SK-N-DZ (cell line): ENCODE measurements at places on chromosomes 13 and 19.
A peak's percentile ranks its signal among the peaks of the same experiment; 100 is the strongest.

DNA sequence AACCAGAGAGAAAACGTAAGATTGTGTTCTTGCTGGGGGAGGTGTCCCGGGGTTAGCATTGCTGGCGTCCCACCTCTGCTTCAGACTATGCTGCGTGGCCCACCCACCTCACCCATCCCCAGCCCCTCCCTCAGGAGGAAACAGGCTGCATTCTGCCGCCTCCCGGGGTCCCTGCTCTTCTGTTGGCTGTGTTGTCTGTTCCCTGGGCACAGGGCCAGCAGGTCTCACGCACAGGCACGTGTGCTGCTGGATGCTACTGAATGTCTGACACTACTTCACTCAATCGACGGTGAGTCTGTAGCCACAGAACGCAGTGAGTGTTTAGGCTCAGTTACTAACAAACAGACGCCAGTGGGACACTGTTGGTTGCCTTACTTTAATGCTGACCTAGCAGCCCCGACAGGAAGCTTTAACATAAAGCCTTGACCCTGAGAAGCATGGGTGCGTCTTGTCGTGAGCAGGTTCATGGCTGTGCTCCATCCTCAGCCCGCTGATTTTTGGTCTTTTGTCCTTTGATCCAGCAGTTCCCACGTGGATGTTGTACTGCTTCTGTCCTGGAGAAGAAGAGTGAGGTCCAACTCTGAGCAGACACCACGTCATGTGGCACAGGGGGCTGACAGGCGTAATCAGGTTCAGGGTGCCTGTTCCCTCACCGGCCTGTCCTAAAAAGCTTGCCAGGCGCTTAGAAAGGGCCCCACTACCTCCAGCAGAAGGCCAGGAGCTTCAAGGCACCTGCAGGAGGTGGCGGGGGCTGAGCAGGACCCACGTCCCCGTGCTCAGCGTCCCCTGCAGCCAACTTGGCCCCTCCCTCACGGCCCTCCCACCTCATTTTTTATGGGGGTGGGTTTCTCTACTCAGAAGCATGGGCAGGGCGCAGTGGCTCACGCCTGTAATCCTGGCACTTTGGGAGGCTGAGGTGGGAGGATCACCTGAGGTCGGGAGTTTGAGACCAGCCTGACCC lies 26.0 kb downstream of the NAXD start:
- DNase-seq, result no peak

DNA sequence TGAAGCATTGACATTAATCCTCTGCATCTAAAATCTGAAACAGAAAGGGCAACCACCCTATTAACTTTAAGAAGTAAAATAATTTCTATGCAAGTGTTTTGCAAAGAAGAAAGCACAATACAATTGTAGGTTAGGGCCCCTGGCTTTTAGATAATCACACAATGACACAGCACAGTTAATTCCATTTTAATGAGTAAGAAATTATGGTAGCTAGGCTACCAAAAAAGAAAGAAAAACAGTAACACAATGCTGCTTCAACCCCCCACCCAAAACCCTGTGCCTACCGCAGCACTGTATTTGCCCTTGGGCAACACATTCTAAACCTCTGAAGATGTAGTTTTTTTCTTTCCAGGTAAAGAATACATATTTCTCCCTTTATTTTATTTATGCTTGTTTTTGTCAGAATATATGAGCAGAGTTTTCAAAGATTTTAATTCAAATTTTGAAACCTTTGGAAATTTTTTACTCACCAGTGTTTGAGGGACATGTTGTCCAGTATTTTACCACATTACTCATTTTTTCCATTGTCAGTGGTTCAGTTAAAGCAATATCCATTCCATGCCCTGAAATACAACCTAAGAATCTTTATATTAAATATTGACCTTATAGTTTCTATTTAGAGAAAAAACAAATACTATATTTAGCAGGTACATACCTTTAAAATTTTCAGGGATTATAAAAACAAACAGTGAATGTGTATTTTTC lies 21.1 kb downstream of the SOHLH2 start:
- no peak for DNase-seq

- no peak for DNase-seq
Observed at GRCh38 chr19:36149673-36150406, 2.4 kb downstream of the COX7A1 start.

DNA sequence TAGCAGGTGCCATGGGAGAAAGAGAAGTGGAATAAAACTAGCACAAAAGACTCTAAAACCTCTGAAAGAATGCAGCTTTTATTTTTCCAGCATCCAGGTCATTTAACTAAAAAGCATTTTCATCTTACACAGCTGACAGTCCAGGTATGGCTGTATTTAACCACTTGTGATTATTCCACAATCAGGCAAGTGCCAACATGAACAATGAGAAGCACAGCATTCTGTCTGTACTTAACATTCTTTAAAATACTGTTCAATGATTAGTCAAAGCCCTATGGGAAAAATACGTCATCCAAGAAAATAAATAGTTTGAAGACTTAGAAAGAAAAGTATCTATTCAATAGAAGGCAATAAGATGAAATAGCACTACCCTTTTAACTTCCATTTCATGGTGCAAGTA lies 246.9 kb downstream of the LIG4 start:
- no peak for DNase-seq

GRCh38 chr13:100245104-100245503 lies 156.2 kb downstream of the PCCA start:
- DNase-seq, result no peak

DNA sequence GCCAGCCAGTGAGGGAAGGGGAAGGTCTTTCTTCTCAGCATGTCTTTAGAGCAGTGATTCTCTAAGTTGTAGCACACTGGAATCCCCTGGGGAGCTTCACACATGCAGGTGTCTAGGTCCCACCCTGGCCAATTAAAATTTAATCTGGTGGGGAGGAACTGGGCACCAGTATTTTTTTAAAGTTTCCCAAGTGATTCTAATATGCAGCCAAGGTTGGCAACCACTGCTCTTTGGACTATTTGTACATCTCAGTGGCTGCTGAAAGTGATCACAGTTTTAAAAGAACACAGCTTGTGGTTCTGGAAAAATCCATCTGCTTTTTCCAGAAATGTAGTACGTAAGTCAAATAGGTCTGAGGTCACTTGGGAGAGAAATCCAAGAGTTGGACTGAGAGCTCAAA lies 10.7 kb upstream of the KATNAL1 start:
- no peak for DNase-seq

- DNase-seq, result peak; percentile 72
Observed at GRCh38 chr19:55503502-55504251, 15.4 kb downstream of the SSC5D start.

- no peak for DNase-seq
Observed at GRCh38 chr13:20165417-20166257, 4.8 kb upstream of the GJA3 start.

DNA sequence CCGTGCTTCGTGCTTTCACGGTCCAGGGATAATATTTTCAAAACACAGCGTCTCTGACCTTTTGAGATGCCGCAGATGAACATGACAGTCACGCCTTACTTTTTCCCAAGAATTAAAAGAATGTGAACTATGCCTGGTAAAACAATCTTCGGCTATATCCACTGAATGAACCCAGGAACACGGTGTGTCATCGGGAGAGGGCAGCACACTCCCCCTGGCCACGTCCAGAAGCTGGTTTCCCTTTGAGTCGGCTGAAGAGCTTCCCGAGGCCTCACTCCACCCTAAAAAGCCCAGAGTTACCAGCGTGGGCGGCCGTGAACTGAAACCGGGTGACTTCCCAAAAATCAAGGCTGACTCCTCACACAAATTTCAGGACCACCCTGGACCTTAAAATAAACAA lies 22.9 kb upstream of the SHISA2 start:
- DNase-seq, result no peak

GRCh38 chr19:18086590-18087138 lies at the start of gene IL12RB1:
IL12RB1 (minus strand) TSS chr19:18086934; CDS start chr19:18086823, 111 bp downstream.
- no peak for DNase-seq

GRCh38 chr19:48121909-48122371 lies 11.3 kb upstream of the PLA2G4C start:
- DNase-seq, result no peak

DNA sequence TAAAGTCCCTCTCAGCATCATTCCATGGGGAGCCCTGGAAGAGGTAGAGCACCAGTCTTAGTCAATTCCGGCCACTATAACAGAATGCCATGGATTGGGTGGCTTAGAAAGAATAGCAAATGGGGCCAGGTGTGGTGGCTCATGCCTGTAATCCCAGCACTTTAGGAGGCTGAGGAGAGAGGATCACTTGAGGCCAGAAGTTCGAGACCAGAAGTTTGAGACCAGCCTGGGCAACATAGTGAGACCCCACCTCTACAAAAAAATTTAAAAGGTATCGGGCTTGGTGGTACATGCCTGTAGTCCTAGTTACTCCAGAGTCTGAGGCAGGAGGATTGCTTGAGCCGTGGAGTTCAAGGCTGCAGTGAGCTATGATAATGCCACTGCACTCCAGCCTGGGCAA lies 25.0 kb upstream of the SIN3B start:
- no peak for DNase-seq

- no peak for DNase-seq
Observed at GRCh38 chr13:26046639-26047038, 5.2 kb downstream of the SHISA2 start.

DNA sequence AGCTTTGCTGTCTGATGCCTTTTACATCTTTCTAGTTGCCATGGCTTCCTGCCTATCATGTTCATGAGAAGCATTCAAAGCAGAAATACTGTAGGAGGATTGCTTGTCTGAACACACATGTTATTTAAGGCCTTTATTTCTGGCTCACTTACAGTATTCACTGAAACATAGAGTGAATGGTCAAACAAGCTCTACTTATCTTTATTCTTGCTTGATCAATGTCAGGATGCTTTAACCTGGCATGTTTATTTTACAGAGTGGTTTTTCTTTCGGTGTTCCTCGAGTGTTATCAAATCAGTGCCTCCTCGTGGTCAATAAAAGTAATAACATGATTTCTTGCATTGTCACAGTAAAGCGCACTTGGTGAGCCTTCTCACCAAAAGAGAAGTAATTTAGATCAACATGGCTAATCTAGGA lies 73.5 kb upstream of the PCDH17 start:
- peak; percentile 33 for DNase-seq

GRCh38 chr13:97549201-97549600 lies 115.2 kb downstream of the RAP2A start:
- peak; percentile 94 for DNase-seq

DNA sequence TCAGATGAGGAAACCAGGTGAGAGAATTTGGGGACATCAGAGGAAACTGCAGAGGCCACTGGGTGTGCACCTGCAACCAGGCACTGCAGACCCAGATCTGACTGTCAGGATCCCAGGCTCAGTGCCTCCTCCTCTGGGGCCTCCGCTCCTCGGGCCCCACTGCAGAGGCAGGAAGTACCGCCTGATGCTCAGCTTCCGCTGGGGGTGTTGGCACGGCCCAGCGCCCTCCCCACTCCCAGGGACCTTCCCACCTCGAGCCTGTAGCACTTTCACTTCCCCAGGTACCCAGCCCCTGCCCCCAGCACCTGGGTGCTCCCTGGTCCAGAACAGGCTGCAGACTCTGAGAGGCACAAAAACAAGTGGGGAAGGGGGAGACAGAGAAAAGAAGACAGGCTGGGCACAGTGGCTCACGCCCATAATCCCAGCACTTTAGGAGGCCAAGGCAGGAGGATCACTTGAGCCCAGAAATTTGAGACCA lies 1.4 kb upstream of the CD37 start:
- DNase-seq, result no peak

GRCh38 chr13:80877209-80877943 lies 536.5 kb upstream of the SPRY2 start:
- DNase-seq, result no peak

DNA sequence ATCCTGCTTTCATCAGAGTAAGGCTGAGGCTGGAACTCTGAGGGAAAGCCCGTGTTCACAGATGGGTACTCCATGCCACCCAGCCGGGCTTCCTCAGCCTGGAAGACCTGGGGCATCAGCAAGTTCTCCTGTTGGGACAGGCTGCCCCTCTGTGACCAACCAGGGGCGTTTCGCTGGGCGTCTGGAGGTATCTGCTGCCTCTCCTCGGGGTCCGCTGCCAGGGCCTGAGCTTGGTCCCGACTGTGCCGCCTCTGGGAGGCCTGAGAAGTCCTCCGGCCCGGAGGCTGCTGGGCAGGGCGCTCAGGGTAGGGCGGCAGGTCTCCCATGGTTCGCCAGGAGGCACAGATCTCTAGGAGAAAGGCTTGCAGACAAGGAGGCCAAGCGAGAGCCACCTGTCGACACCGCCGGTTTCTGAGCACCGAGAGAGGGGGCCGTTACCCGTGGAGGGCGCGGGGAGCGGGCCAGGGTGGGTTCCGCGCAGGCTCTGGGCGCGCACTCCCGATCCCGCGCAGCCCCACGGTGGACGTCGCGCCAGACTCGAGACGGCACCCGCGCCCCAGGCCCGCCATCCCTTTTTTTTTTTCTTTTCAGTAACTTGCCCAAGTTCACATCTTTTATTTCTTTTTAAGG lies at the start of gene RSPH6A:
Gene RSPH6A (minus strand): TSS at position 458 of the 630 bp plus-strand sequence. CDS start 132 bp downstream, at position 326.
- DNase-seq, result no peak

- no peak for DNase-seq
Observed at GRCh38 chr13:52411629-52412028, 5.7 kb upstream of the THSD1 start.

DNA sequence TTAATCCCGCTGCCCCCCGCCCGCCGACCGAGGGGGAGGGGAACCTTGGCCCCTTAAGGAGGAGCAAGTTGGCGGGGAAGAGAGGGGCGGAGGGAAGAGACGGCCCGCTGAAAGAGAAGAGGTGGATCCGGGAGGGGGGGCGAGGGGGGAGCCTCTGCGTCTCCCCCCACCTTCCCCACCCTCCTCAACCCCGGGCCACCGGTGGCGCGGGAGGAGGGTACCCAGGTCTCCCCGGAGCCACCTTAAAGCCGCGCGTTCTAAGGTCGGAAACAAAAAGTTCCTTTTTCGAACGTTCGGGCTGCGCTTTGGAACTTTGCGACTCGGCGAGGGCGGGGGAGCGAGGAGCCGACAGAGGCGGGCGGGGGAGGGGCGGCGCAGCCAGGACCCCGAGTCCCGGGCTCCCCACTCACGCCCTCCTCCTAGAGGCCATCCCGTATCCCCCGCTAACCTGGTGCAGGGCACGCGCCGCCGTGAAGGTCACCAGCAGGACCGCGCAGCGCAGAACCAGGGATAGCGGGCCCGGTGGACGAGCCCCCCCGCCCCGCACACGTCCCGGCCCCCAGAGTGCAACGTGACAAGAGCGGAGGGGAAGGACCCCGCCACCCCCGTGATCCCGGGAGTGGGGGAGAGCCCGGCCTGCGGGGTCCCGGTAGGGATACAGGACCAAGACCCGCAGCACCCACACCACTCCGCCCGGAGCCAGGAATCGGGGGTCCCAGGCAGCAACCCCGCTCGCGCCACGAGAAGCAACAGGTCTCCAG lies 659 bp downstream of the ERF start:
- DNase-seq, result peak; percentile 56

GRCh38 chr19:21094347-21095025 lies 12.5 kb downstream of the ZNF714 start:
- no peak for DNase-seq

DNA sequence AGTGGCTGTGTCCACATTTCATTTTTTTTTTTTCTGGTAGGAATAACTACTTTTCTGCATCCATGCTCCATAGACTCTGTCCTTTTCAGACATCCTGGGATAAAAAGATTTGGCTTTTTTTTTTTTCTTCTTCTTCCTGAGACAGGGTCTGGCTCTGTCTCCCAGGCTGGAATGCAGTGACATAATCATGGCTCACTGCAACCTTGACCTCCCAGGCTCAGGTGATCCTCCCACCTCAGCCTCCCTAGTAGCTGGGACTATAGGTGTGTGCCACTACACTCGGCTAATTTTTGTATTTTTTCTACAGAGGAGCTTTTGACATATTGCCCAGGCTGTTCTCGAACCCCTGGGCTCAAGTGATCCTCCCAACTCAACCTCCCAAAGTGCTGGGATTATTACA lies 4.1 kb upstream of the ICAM3 start:
- DNase-seq, result no peak
